ENCODE measurements at places on chromosomes 7 and 10.

DNA sequence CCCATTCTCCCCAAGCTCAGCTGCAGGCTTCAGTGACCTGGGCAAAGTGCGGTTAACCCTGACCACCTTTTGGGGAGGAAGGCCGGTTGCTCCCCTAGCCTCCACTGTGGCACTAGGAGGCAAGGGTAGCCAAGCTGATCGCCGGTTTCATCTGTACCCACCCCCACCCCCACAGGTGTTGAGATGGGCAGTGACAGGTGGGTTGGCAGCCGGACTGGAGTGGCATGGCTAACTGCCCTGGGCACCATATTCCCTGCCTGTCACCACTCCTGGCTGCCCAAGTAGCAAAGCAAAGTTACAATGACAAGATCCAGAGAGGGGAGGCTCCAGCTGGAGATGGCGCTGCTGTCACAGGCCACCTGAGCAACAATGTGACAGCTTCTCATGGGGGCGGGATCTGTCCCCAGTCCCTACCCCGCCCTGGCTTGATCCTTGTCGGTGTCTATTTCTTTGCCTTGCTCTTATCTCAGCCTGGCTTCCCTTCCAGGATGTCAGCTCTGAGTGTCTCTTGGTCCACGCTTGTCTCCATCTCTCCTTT is 27.0 kb upstream of the BMS1 start:
- no peak for DNase-seq

DNA sequence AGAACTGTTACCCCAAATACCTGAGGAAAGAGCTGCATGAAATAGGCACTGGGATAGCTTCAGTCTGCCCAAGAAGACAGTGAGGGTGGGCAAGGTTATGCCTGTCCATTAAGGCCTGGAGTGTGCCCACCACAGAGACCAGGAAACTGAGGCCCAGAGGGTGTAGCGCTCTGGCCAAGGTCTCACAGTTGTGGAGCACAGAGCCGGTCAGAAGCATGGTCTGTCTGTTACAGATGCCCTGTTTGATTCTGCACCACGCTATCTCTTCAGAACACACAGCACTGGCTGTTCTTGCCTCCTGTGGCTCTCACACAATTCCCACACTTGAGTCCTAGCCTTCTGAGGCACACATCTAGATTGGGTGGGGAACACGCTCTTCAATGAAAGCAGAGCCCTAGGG is 261.4 kb downstream of the GRID1 start:
- DNase-seq, result no peak

- no peak for DNase-seq
Observed at GRCh38 chr10:68208424-68209042, 23.4 kb downstream of the ATOH7 start.

- no peak for DNase-seq
Observed at GRCh38 chr7:22346383-22347107, 10.4 kb downstream of the RAPGEF5 start.

GRCh38 chr7:45699015-45699309 is 124.8 kb downstream of the ADCY1 start:
- DNase-seq, result no peak

GRCh38 chr10:123926401-123927264 is 35.0 kb upstream of the CPXM2 start:
- DNase-seq, result no peak

DNA sequence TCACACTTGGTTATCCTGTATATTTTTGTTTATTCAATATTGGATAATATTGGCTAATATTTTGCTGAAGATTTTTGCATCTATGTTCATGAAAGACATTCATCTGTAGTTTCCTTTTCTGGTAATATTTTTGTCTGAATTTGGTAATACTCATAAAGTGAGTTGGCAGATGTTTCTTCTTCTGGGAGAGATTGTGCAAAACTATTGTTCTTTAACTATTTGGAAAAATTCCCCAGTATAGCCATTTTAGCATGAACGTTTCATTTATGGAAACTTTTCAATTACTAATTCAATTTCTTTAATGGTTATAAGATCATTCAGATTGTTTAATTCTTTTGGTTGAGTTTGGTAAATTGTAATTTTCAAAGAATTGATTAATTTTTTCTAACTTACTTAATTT is 560.8 kb upstream of the FZD8 start:
- DNase-seq, result no peak

DNA sequence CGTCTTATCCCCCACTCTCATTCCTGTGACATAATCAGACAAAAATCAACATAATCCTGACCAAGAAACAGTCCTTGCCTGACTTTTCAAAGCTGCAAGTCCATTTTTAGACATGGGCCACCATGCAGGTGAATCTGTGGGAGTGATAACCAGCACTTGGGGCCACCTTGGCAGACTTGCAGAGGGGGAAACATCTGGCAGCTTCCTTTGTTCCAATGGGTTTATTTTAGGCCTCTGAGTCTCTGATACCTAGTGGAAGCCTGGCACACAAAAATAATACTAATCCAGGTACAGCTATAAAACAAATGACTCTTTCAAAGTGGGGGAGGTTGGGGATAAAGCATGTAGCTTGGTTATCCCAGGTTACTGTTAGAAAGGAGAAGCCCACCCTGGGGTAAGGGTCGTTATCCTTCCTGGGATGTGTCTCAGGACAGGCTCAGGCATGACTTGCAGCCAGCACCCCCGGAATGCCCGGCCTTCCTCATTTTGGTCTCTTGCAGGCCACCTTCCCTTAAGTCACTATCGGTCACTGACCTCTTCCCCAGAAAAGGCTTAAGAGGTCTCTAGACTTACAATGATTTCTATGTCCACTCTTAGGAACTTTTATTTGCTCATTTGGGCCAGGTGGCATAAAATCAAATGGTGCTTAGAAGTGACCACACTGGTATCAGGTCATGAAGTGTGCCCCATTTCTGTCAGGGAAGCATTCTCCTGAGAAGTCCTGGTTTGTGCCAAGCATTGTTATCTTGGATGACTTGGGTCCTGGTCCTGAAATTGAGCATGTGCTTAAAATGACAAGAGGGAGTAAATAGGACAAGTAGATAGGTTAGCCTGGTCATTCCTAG is 37.6 kb downstream of the EEPD1 start:
- no peak for DNase-seq

GRCh38 chr7:154746571-154747360 is 256.2 kb downstream of the PAXIP1 start:
- no peak for DNase-seq

DNA sequence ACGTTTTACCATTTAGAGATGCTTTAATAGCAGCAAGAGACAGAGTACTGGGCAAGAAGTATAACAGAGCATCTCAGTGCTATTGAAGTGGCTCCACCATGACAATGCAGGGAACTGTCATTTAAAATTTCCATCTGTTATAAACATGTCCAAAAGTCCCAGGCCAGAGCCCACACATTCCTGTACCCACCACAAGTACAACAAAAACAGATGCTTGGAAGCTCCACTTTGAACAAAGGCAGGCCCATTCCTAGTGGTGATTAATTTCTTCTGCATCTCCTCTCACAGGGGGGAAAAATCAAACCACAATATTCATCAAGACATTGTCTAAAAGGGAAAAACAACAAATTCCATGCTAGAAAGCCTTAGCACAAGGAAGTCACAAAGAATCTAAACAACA is 627.9 kb downstream of the PARD3 start:
- DNase-seq, result no peak

DNA sequence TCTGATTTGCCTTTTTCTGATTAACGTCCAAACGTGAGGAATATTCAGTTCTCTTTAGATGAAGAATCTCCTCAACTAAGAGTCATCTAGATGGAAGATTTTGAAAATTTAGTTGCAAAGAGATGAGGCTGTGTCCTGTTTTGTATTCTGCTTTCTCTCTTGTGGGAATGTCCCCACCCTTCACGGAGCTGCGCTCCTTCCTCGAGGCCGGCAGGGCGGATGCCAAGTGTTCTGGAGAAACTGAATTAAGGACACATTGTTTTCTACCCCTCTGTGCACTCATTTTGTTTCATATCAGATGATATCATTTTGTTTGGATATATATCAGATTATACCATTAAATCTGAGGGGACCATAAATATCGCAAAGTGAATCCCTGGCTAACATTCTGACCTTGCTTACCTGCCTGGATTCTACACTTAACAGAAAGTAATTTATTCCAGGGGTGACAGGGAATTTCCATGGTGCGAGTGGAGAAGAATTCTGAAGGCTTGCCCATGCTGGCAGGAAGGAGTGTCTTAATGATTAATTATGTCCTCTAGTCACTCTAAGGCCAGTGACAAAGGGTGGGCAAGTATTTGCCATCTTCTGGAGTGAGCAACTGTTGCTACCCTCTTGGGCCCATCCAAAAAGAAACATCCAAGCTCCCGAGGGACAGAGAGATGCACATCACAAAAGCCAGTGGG is 47.9 kb upstream of the IGFBP3 start:
- DNase-seq, result no peak

- DNase-seq, result no peak
Observed at GRCh38 chr10:48807791-48808470, 123.3 kb downstream of the WDFY4 start.

DNA sequence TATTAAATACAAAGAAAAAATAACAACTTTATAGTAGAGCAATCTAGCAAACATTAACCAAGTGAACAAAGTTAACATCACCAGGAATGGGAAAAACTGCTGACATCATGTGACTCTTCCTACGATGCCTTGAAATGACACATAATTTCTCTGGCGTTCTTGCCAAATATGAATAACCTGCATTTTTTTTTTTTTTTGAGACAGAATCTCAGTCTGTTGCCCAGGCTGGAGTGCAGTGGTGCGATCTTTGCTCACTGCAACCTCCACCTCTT is 126.5 kb upstream of the VKORC1L1 start:
- no peak for DNase-seq

GRCh38 chr10:132707121-132707775 is 78.7 kb downstream of the NKX6-2 start:
- DNase-seq, result no peak

DNA sequence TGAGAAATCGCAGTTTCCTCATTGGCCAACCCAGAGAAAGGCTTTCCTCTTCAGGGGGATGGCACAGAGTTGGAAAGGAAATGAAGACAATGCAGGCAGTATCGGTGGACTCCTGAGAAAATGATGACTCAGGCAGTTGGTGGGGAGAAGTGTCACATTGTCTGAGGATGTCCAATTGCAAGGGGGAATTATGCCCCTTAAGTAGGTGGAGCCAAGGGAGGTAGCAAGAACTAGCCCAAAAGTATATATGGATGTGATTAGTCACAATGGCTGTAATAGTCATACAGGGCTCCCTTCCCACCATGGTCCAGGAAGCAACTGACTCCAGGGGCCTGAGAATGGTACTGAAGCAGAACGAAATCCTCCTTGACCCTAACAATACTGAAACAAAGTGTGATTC is 58.3 kb upstream of the EGFR start:
- DNase-seq, result no peak

Measured in CD8-positive, alpha-beta memory T cell (primary cell).